ENCODE measurements at places on chromosomes 1 and 21.

DNA sequence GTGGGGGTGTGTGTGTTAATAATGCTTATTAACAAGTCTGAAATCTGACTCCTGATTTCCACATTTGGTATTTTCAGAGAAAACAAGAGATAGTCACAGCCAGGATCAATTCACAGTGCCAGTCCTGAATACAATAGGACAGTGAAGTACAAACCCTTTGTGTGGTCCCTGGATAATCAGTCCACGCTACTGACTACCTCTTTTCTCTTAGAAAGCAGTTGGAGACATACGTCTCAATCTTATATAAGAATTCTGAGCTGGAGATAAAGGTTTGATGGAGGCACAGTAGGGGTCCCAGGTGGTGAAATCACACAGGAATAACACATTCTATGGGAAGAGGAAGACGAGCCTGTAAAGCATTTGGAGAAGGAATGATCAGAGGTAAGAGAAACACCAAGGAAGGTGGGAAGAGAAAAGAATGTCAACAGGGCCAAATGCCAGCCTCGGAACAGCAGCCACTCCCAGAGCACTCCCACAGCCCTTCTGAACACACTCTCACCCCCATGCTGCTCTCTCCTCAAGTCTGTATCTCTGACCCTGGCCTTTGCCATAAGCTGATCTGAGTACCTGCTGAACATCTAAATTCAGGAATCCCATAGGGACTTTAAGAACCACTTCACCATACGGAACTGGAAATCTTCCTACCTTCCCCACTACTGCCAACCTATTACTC lies 48.6 kb downstream of the TRAF5 start:
- no peak for DNase-seq

GRCh38 chr1:25766721-25767436 lies 33.1 kb upstream of the SELENON start:
- DNase-seq, result no peak

DNA sequence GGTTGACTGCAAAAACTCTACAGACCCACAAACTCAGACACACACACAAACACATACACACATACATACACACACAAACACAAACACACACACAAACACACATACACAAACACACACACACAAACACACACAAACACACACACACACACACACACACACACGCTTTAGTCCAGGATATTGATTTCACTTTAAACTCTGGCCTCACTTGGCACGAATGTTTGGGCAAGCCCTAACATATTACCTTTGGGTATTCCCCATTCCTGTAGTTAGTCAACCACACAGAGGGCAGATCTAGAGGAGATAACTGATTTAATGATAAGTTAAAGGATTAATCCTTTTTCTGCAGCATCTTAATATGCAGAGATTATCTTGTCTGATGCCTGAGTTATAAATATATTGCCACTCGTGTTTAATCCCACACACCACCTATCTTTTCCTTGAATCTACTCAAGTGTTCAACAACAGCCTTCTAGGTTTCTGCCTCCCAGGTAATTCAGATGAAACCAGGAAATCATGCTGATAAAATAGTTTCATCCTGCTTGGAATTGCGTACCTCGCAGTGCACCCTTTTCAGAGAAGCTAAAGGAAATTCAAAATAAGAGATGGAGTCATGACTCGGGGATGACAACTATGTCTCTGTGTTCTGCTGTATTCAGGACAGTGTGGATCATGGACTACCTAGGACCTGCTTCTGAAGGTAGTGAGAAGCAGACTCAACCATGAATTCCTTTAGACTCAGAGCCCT lies 14.5 kb upstream of the RUNX1 start:
- DNase-seq, result no peak

DNA sequence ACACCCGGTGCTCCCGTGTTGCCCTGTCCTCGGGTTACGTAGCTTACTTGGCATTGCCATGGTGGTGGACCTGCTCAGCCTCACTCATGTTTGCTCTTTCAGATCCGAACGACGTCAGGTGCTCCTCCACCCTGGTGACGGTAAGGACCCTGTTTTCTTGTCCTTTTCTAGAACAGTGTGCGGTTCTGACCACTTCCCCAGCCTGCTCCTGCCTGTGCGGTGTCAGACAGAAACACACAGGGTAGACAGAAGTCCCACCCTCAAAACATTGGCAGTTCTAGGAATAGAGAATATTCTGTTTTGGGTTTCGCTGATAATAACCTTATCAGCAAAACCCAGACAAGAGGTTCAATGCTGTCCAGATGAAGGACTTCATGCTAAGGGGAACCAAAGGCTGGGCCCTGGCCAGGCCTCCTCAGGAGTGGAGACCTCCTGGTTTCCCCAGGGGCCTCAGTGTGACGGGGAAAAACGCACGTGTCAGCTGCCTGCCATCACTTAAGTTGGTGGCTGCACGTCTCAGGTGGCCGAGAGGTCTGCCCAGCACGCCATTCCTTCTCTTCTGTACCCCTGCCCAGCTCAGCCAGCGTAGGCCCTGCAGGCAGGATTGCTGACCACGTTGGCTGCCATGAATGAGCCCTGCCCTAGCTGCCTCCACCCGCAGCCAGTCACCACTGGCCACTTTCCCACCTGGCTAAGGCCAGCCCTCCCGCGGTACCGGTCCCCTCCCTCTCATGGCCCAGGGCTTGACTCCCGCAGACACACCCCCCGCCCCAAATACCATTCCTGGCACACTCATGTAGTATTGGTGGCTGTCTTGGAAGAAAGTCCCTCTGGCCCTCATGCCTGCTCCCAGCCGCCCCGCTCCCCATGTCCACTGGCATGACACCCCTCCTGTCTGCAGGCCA lies 33.6 kb downstream of the SLC37A1 start:
- no peak for DNase-seq

GRCh38 chr1:242055749-242056320 lies 56.9 kb upstream of the MAP1LC3C start:
- DNase-seq, result no peak

- DNase-seq, result no peak
These were observed 5.0 kb downstream of the ADARB1 start for GRCh38 chr21:45079351-45079750.

- DNase-seq, result no peak
These were observed 8.9 kb downstream of the CITED4 start for GRCh38 chr1:40853113-40853884.

DNA sequence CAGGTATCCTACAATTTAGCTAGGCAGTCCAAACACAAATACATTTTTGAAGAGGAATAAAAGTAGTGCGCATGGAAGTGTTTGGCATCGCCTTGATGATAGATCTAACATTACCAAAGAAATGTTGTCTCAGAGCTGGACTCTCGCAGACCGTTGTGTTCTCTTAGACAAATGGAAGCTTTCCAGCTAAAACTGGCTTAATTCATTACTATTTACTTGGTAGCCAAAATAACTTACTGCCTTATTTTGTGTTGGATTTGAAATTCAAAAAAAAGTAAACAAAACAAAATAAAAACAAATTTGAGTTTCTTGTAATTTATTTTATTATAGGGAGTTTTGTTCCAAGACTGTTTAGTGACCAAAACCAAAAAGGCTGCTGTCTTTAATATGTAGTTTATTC lies 51.6 kb downstream of the PDE4B start:
- DNase-seq, result no peak

DNA sequence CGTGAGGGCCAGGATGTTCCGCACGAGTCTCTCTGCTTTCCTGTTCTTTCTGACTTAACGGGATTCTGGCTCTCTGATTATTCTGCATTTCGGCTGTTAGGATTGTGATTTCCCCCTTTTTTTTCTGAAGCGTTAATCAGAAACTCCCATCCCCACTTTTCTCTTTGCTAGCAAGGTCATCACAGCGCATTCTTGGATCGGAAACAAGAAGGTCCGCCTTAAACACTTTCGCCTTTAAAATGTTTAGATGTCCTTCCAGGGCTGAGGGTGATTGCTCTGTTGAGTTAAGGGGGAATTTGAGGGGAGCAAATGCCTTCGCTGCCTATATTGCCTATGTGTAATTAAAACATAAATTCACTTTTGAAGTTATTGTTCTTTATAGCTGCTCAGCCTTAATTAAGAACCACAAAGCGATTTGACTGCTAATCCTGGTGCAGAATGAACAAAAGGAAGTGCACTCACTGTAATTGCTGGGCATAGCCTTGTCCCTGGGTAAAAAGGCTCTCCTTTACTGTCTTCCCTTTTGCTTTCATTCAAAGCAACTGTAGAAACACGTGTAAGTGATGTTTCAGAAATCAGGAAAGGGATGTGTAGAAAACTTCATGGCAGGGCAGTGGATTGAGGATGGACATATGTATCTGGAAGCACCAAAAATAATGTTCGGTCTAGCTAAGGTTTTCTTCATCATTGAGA lies 1.2 kb downstream of the LAMC1 start:
- DNase-seq, result no peak

- DNase-seq, result no peak
These were observed 37.1 kb upstream of the SERPINC1 start for GRCh38 chr1:173954179-173954578.
